ENCODE measurements at places on chromosomes 12 and 14.

DNA sequence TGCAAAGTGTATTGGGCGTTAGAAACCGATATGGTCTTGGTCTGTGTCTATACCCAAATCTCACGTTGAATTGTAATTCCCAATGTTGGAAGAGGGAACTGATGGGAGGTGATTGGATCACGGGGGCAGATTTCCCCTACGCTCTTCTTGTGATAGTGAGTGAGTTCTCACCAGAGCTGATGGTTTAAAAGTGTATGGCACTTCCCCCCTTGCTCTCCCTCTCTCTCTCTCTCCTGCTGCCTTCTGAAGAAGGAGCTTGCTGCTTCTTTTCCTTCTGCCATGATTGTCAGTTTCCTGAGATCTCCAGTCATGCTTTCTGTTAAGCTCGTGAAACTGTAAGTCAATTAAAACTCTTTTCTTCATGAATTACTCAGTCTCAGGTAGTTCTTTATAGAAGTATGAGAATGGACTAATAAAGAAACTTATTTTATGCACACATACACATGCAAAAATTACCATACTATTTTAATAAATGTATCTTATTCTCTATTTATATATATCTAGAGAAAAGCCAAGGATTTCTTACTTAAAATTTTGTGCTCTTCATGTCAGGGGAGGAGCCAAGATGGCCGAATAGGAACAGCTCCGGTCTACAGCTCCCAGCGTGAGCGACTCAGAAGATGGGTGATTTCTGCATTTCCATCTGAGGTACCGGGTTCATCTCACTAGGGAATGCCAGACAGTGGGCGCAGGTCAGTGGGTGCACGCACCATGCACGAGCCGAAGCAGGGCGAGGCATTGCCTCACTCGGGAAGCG, 1891.0 kb upstream of the FLRT2 start:
- no peak for DNase-seq

DNA sequence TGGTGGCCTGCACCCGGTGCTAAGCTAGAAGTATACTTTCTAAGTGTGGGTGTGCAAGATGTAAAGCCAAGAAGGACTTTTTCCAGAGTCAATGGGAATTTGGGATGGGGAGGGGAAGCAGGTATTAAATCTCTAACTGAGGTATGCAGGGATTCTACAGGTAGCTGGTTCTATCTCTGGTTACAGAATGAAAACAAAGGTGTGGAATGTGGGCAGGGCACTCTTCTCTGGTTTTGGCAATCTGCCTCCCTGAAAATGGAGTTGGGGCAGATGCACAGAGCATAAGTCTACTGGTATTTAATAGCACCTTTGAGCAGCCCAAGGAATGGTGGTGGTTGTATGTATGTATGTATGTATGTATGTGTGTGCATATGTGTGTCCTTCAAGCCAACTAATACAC, 66.7 kb upstream of the PPP1R12A start:
- DNase-seq: no peak

- DNase-seq: no peak
Observed at GRCh38 chr14:24399999-24400718, 1.4 kb downstream of the NYNRIN start.

DNA sequence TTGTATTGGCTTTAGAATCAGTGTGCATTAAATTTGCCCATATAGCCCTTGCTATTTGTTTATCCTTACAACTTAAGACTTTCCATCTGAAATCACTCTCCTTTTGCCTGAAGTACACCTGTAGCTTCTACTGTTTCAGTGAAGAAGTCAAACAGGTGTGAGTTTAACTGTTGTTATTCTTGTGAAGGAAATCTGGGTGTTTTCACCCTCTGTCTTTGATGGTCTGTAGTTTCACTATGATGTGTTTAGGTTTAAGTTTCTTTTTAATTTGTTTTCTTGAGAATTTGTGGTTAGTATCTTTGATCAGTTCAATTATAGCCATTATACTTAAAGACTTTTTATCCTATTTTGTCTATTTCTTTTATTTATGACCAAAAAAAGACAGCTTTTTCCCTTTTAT, 68.9 kb upstream of the BBS10 start:
- no peak for DNase-seq

GRCh38 chr14:54259821-54260220, 137.0 kb upstream of the CDKN3 start:
- DNase-seq: no peak

GRCh38 chr14:89924268-89924667, 30.3 kb downstream of the EFCAB11 start:
- DNase-seq: no peak

DNA sequence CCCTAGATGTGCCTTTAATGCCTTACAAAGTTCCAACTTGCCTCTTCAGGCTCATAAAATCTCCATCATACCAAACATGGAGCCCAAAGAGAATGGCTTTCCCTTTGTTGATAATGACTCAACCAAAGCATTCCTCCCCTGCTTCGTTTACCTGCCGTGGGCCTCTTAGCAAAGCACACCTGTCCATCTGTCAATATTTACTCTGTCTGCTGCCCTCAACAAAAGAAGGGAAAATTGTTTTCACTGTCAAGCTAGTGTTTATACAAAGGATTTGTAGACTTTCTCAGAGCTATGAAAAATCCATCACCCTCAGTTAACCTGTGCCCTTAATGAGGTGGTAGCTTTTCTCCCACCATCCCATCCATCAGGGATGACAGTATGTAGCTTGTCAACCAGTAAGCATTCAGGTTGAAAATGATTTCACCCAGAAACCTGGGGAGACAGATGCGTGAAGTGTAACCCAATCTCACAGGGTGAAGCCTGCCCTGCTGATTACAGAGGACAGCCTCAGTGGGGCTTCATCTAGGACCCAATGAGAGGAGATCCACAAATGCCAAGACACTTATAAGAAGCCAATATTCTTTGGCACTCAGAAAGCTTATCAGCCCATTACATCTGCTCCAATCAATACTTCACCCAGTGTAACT, 278.1 kb downstream of the NUAK1 start:
- no peak for DNase-seq

All from stimulated activated CD4-positive, alpha-beta T cell treated with anti-CD3 and anti-CD28 coated beads, Interleukin-15, amount 100 ng/mL, for 48 hours (primary cell).